ENCODE measurements at places on chromosomes 2 and 18. TPM values are rescaled to one million over a fixed set of nuclear protein-coding genes. Genes with fewer than 3 reads are reported as not detected.

The PLCD4 gene
- 0.06 TPM for total RNA-seq

The SLC38A11 gene
- not detected for total RNA-seq

The OTOS gene
- 0.34 TPM for total RNA-seq

The SMPD4 gene
- 28.9 TPM for total RNA-seq

The PLA2R1 gene
- 1.4 TPM for total RNA-seq

The ADAM23 gene
- total RNA-seq = 1.1 TPM

The CFAP210 gene
- not detected for total RNA-seq

The HNMT gene
- 1.6 TPM for total RNA-seq

The HOXD12 gene
- total RNA-seq = not detected

The CROCC2 gene
- total RNA-seq = not detected

The QPCT gene
- 42.6 TPM for total RNA-seq

The CKAP2L gene
- total RNA-seq = 25.5 TPM

The AGPS gene
- 117 TPM for total RNA-seq

The MYOM1 gene
- not detected for total RNA-seq

The CYRIA gene
- 0.80 TPM for total RNA-seq

The FBXO36 gene
- total RNA-seq = 6.2 TPM

The PMAIP1 gene
- 47.8 TPM for total RNA-seq

The CD8B2 gene
- not detected for total RNA-seq

The RNU2-63P gene
- not detected for total RNA-seq

The IGFBP5 gene
- total RNA-seq = 2.9 TPM

The FABP1 gene
- total RNA-seq = not detected

The HAAO gene
- total RNA-seq = not detected

The CYB5A gene
- total RNA-seq = 47.7 TPM

The CAPN14 gene
- total RNA-seq = 0.11 TPM

The EPB41L3 gene
- total RNA-seq = 64.6 TPM

The ACKR3 gene
- 5.4 TPM for total RNA-seq

The CDC42EP3 gene
- 47.8 TPM for total RNA-seq

The SCYGR5 gene
- total RNA-seq = not detected

The ABCG8 gene
- not detected for total RNA-seq

The AGXT gene
- total RNA-seq = not detected

The KYNU gene
- 11.7 TPM for total RNA-seq

The ZC3H8 gene
- 7.3 TPM for total RNA-seq

The TM4SF20 gene
- total RNA-seq = not detected

The CGREF1 gene
- total RNA-seq = 3.4 TPM

The CERS6 gene
- total RNA-seq = 14.7 TPM

The CIB4 gene
- not detected for total RNA-seq

The LYG2 gene
- total RNA-seq = not detected

The KLHL29 gene
- total RNA-seq = 4.6 TPM

The CDK5R2 gene
- total RNA-seq = 0.06 TPM

The PJVK gene
- 2.1 TPM for total RNA-seq

The HADHB gene
- 83.9 TPM for total RNA-seq

The CCDC141 gene
- not detected for total RNA-seq

The TSN gene
- total RNA-seq = 106 TPM

The MREG gene
- total RNA-seq = 14.8 TPM

The SLC4A3 gene
- 2.3 TPM for total RNA-seq

The EGR4 gene
- not detected for total RNA-seq

The SH3RF3 gene
- 3.0 TPM for total RNA-seq

The FBXO48 gene
- 0.80 TPM for total RNA-seq

The TMEM17 gene
- total RNA-seq = 1.4 TPM

The UPP2 gene
- not detected for total RNA-seq

The C2orf92 gene
- total RNA-seq = 4.9 TPM

The VSNL1 gene
- total RNA-seq = 0.09 TPM

The ALPG gene
- not detected for total RNA-seq

The TOGARAM2 gene
- not detected for total RNA-seq

The DPP4 gene
- 0.17 TPM for total RNA-seq
